Osteoblast (primary cell): ENCODE measurements at places on chromosomes 12 and 14. TPM values are rescaled to one million over a fixed set of nuclear protein-coding genes. Genes with fewer than 3 reads are reported as not detected.
A peak's percentile ranks its signal among the peaks of the same experiment; 100 is the strongest.

Gene CCDC60
- total RNA-seq: not detected in 2 replicates

Gene TMCC3
- under 0.01 and 0.36 TPM in 2 replicates for total RNA-seq

Gene RPS6KA5
- total RNA-seq: 1.2 and 1.4 TPM in 2 replicates

Gene EML5
- under 0.01 TPM in 2 replicates for total RNA-seq

Gene CLEC9A
- total RNA-seq: not detected in 2 replicates

Gene TEX22
- under 0.01 and 0.29 TPM in 2 replicates for total RNA-seq

Gene CFAP54
- 2.2 and 3.2 TPM in 2 replicates for total RNA-seq

Gene SERPINA3
- total RNA-seq: 2.7 and 5.1 TPM in 2 replicates

Gene CCDC197
- total RNA-seq: not detected in 2 replicates

Gene LMO3
- 3.2 and 3.3 TPM in 2 replicates for total RNA-seq

Gene GMPR2
- total RNA-seq: 70.7 and 86.5 TPM in 2 replicates

Gene HOXC10
- total RNA-seq: 9.7 and 11.2 TPM in 2 replicates

GRCh38 chr14:33567731-33568130 lies 383.1 kb downstream of the EGLN3 start:
- no peak for DNase-seq
- no peaks in the 10 kb centered on the region for H3K27me3 ChIP-seq
- H3K4me3 ChIP-seq: no peak overlapping the region
- H3K4me1 ChIP-seq: peaks cover 2% of the 10 kb centered on the region
- H3K36me3 ChIP-seq: no peaks in the 10 kb centered on the region
- H3K27ac ChIP-seq: no peak overlapping the region

DNA sequence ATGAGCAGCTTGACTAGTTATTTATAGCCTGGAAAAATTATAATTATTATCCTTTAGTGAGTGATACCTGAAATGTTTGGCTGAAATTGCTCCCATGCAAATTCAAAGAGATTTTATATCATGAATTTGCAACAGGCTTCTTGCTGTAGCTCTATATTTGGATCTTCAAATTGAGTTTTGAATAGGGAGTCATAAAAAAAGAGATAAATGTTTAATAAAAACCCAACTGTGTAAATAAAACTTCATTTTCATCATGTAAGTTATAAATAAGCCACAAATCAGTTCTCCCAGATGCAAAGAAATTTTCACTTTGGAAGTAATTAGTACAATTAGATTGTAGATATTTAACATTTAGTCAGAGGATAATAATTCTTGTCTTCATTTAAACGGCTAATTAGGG lies at the start of gene TAS2R8:
TSS of gene TAS2R8 (minus strand) at position 101 of the 400 bp plus-strand sequence. CDS start 306 bp downstream, outside the sequence.
- H3K36me3 ChIP-seq: no peaks in the 10 kb centered on the region
- H3K27ac ChIP-seq: no peak within 1 kb of the TSS
- no peaks in the 10 kb centered on the region for H3K4me1 ChIP-seq
- H3K4me3 ChIP-seq: no peak within 1 kb of the TSS

DNA sequence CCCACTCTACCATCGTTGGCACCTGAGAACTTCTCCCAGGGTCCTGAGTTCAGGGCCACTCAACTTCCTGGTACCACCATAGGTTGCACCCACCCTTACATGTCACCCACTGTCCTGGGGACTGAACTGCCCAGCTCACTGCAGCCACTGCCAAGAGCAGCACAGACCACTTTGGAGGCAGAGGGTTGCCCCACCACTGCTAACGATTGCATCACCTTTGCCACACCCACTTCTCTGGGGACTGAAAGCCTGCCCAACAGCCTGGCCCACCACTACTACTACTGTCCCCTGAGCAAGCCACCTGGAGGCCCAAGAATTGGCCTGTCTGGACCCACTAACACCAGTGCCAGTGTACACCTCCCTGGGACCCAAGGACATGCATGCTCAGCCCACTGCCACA lies 27.6 kb downstream of the CACNA2D4 start:
- no peak overlapping the region for H3K27ac ChIP-seq
- H3K36me3 ChIP-seq: no peaks in the 10 kb centered on the region
- peaks cover 30% of the 10 kb centered on the region for H3K27me3 ChIP-seq
- no peaks in the 10 kb centered on the region for H3K4me1 ChIP-seq

- no peaks in the 10 kb centered on the region for H3K27me3 ChIP-seq
- H3K27ac ChIP-seq: no peak overlapping the region
- H3K36me3 ChIP-seq: no peaks in the 10 kb centered on the region
- DNase-seq: no peak
Observed at GRCh38 chr14:79332504-79333197, 878.7 kb downstream of the DIO2 start.

GRCh38 chr14:37890095-37890494 lies 294.7 kb downstream of the TTC6 start:
- no peaks in the 10 kb centered on the region for H3K4me1 ChIP-seq
- no peak overlapping the region for H3K4me3 ChIP-seq
- no peaks in the 10 kb centered on the region for H3K36me3 ChIP-seq
- no peak overlapping the region for H3K27ac ChIP-seq
- DNase-seq: no peak
- no peaks in the 10 kb centered on the region for H3K27me3 ChIP-seq

- no peaks in the 10 kb centered on the region for H3K4me1 ChIP-seq
- H3K36me3 ChIP-seq: peaks cover 23% of the 10 kb centered on the region
- no peak overlapping the region for H3K4me3 ChIP-seq
- no peak for DNase-seq
- no peak overlapping the region for H3K27ac ChIP-seq
Observed at GRCh38 chr12:110354172-110354780, 49.2 kb downstream of the ANAPC7 start.

- H3K4me3 ChIP-seq: no peak overlapping the region
- no peak overlapping the region for H3K27ac ChIP-seq
- no peaks in the 10 kb centered on the region for H3K4me1 ChIP-seq
- no peaks in the 10 kb centered on the region for H3K36me3 ChIP-seq
Observed at GRCh38 chr12:66852765-66853164, 173.9 kb upstream of the GRIP1 start.

GRCh38 chr12:64944966-64945365 lies 120.5 kb downstream of the TBC1D30 start:
- peaks cover 5% of the 10 kb centered on the region for H3K4me1 ChIP-seq
- peaks cover 31% of the 10 kb centered on the region for H3K27me3 ChIP-seq
- no peak for DNase-seq
- H3K36me3 ChIP-seq: no peaks in the 10 kb centered on the region
- H3K4me3 ChIP-seq: no peak overlapping the region

DNA sequence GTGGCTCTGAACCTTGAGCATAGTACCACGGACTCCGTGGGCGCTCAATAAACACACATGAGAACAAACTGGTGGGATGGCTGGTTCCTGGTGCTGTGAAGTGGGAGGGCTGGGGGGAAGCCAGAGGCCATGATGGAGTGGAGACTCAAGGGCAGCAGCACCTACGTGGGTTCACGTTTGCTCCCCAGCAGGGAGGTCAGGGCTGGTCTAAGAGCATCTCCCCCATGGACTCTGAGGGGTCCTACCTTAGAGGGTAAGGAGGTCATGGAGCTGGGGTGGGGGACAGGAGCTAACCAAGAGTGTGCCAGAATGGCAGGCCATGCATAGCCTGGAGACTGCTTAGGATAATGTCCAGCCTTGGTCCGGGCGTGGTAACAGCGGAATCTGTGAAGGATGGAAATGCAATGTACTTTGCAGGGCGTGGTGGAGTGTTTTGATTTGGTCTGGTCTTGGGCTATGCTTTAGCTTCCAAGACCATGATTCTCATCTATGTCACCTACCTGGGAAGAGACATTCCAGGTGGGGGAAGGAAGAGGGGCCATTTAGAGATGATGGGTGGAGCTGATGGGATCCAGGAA lies 103.0 kb downstream of the PRMT8 start:
- H3K27me3 ChIP-seq: peaks cover 7% of the 10 kb centered on the region
- no peaks in the 10 kb centered on the region for H3K36me3 ChIP-seq
- no peak overlapping the region for H3K27ac ChIP-seq

- no peaks in the 10 kb centered on the region for H3K27me3 ChIP-seq
- no peak for DNase-seq
- no peaks in the 10 kb centered on the region for H3K36me3 ChIP-seq
Observed at GRCh38 chr14:92652413-92653151, 95.8 kb downstream of the LGMN start.

DNA sequence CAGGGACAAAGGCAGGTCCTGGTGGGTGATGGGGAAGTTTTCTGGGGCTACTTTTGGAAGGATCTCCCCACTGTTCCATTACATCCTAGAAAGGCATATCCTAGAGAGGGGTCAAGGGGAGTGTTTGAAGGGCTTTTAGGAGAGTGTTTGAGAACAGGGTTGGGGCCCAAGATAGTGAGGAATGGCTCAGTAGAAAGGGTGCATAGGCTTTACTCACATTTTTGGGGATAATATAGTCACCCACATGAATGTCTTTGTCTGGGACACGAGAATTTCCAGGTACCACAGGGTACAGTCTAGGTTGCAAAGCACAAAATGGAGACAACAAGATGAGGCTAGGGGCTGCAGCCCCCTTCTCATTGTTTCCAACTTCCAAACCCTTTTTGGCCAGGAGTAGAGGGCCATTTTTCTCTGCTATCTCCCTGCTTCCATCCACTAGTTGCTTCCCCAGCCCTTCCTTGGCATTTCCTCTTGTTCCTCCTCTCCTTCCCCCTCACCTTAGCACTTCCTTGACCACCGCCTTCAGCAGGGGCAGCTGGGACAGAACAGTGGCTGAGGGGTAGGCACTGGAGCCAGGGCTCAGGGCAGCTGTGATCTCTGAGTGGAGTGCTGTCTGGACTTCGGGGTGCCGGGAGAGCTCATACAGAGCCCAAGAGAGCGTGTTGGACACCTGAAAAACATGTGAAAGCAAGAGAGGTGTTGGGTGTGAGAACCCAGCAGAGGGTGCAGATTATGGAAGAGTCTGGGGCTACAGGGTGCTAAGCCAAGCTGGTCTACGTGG lies 2.8 kb downstream of the CYP27B1 start:
- H3K27me3 ChIP-seq: peaks cover 46% of the 10 kb centered on the region
- peaks cover 22% of the 10 kb centered on the region for H3K4me1 ChIP-seq
- no peak for DNase-seq
- no peak overlapping the region for H3K4me3 ChIP-seq
- H3K27ac ChIP-seq: no peak overlapping the region

- H3K4me3 ChIP-seq: no peak overlapping the region
- DNase-seq: no peak
- H3K4me1 ChIP-seq: no peaks in the 10 kb centered on the region
- no peaks in the 10 kb centered on the region for H3K36me3 ChIP-seq
- H3K27ac ChIP-seq: no peak overlapping the region
Observed at GRCh38 chr12:31929027-31929526, 30.1 kb upstream of the RESF1 start.

- no peak overlapping the region for H3K4me3 ChIP-seq
- H3K27me3 ChIP-seq: no peaks in the 10 kb centered on the region
- no peak overlapping the region for H3K27ac ChIP-seq
- H3K36me3 ChIP-seq: no peaks in the 10 kb centered on the region
Observed at GRCh38 chr12:43213608-43214007, 338.4 kb downstream of the ADAMTS20 start.

DNA sequence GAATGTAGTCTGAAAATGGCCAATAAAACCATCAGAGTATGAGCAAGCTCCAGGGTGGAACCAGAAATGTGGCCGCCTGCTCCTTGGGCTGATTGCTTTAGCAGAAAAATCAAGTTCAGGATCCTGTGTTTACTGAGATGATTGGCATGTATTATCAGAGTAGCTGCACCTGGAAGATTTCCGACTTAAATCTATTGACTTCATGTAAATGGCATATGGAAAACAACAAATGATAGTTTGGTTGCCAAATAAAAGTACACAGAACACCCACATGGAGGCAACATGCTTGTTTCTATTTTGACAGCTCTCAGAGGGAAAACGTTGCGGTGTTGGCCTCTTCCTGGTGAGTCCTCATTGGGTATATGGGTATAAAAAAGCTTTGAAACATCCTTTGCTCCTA lies 31.3 kb downstream of the SOCS2 start:
- no peak for DNase-seq
- H3K27me3 ChIP-seq: no peaks in the 10 kb centered on the region
- no peak overlapping the region for H3K4me3 ChIP-seq
- no peaks in the 10 kb centered on the region for H3K36me3 ChIP-seq
- no peak overlapping the region for H3K27ac ChIP-seq

- H3K27ac ChIP-seq: no peak overlapping the region
- H3K27me3 ChIP-seq: no peaks in the 10 kb centered on the region
- H3K36me3 ChIP-seq: no peaks in the 10 kb centered on the region
- no peaks in the 10 kb centered on the region for H3K4me1 ChIP-seq
- no peak for DNase-seq
Observed at GRCh38 chr14:97290977-97291376, 493.8 kb downstream of the VRK1 start.

GRCh38 chr14:30006695-30007094 lies 79.0 kb upstream of the PRKD1 start:
- no peak for DNase-seq
- H3K36me3 ChIP-seq: no peaks in the 10 kb centered on the region
- no peak overlapping the region for H3K4me3 ChIP-seq
- H3K27ac ChIP-seq: no peak overlapping the region

GRCh38 chr12:129201029-129201428 lies 347.8 kb downstream of the GLT1D1 start:
- no peaks in the 10 kb centered on the region for H3K36me3 ChIP-seq
- H3K27me3 ChIP-seq: no peaks in the 10 kb centered on the region
- DNase-seq: no peak
- no peaks in the 10 kb centered on the region for H3K4me1 ChIP-seq

- no peak overlapping the region for H3K27ac ChIP-seq
- H3K36me3 ChIP-seq: peaks cover 44% of the 10 kb centered on the region
- peaks cover 23% of the 10 kb centered on the region for H3K27me3 ChIP-seq
- no peak overlapping the region for H3K4me3 ChIP-seq
- peak; percentile 22 for DNase-seq
- peaks cover 25% of the 10 kb centered on the region for H3K4me1 ChIP-seq
Observed at GRCh38 chr12:49000346-49000745, 1.2 kb upstream of the DDN start.

DNA sequence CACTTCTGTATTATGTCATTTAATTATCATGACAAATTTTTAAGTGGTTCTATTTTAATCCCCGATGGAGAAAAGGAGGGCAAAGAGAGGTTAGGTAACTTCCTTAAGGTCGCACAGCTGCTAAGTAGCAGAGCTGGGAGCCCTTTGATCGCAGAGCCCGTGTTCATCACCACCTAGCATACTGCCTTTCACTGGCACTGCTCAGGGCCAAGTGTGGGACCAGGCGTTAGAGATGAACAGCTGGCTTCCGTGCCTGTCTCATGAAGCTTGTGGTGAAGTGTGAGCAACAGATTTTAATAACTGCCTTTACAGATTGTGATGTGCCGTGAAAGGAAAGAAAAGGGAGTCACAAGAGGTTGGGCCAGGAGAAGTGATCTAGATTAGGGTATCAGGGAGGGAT lies 273.6 kb downstream of the AKAP6 start:
- H3K4me3 ChIP-seq: no peak overlapping the region
- no peak overlapping the region for H3K27ac ChIP-seq
- no peaks in the 10 kb centered on the region for H3K4me1 ChIP-seq
- H3K36me3 ChIP-seq: no peaks in the 10 kb centered on the region
- DNase-seq: no peak
